ENCODE measurements at places on chromosomes 16 and 17. TPM values are rescaled to one million over a fixed set of nuclear protein-coding genes. Genes with fewer than 3 reads are reported as not detected.

- no peak overlapping the region for H3K4me3 ChIP-seq
- no peak overlapping the region for H3K27ac ChIP-seq
- H3K27me3 ChIP-seq = no peaks in the 10 kb centered on the region
- H3K4me1 ChIP-seq = no peaks in the 10 kb centered on the region
- DNase-seq = no peak
Observed at GRCh38 chr16:30884760-30885159, 9.1 kb downstream of the BCL7C start.

GRCh38 chr16:80231121-80231520, 309.7 kb upstream of the DYNLRB2 start:
- no peaks in the 10 kb centered on the region for H3K4me1 ChIP-seq
- H3K27ac ChIP-seq = no peak overlapping the region
- no peaks in the 10 kb centered on the region for H3K27me3 ChIP-seq
- DNase-seq = no peak
- H3K4me3 ChIP-seq = no peak overlapping the region

DNA sequence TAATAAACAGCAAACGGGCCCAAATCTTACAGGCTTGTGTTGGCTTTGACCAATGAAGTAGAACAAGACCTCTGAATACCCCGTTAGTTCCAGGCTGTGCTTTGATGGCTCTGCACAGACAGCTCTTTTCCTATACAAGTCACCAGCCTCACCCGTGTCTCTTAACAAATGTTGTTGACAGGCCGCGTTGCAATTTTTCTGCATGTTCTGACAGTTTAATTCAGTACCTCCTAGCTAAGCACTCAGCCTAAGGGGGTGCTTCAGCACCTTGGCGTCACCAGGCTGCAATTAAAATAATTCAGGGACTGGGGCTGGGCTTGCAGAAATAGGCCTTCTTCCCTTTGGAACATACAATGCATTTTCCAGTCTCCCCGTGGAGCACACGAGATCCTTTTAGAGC, 500.1 kb downstream of the MAF start:
- no peak for DNase-seq
- no peak overlapping the region for H3K4me3 ChIP-seq
- H3K4me1 ChIP-seq = no peaks in the 10 kb centered on the region

- H3K36me3 ChIP-seq = peaks cover 5% of the 10 kb centered on the region
- H3K4me1 ChIP-seq = peaks cover 8% of the 10 kb centered on the region
- no peaks in the 10 kb centered on the region for H3K27me3 ChIP-seq
- DNase-seq = peak; percentile 10
- no peak overlapping the region for H3K4me3 ChIP-seq
Observed at GRCh38 chr16:23597003-23597756, 1.1 kb upstream of the NDUFAB1 start.

DNA sequence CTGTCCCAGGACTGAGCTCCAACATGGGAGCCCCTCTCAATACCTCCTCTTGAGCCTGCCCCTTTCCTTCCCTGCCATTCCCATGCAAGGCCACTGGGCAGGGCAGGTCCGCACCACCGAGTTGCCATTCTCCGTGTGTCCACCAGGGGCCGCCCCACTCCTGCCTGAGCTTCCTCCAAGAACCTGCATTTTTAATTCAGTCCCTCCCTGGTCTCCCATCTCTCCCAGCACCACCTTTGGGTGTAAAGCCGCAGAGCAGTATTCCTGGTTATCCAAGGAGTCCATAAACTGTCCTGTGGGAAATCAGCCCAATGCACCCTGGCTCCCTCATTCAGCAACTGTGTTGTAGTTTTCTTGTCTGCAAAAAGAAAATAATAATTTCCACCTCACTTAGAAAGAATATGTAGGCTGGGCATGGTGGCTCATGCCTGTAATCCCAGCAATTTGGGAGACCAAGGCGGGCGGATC, 15.9 kb upstream of the ANKRD40CL start:
- H3K27ac ChIP-seq = no peak overlapping the region
- no peak overlapping the region for H3K4me3 ChIP-seq
- DNase-seq = peak; percentile 65
- no peaks in the 10 kb centered on the region for H3K36me3 ChIP-seq
- peaks cover 12% of the 10 kb centered on the region for H3K4me1 ChIP-seq

DNA sequence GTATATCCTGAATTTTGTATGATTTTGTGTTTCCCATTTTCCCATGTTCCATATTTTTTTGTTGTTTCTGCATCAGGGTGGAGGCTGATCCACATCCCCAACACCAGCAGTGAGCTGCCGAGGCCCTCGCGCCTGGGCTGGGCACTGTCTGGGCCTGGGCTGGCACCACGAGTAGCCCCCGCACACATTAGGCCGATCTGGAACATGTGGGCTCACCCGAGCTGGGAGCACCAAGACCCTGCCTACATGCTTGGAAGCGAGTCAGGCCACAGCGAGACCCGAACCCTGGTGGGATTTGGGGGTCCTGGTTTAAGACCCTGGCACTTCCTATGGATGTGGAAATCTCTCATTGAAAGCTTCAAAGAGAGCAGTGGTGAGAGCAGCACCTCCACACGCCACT, 8.5 kb downstream of the KCTD5 start:
- H3K36me3 ChIP-seq = peaks cover 21% of the 10 kb centered on the region

- DNase-seq = no peak
- H3K27ac ChIP-seq = no peak overlapping the region
- H3K27me3 ChIP-seq = peaks cover 6% of the 10 kb centered on the region
Observed at GRCh38 chr17:51419476-51419875, 159.1 kb downstream of the UTP18 start.

- H3K4me3 ChIP-seq = no peak overlapping the region
- H3K4me1 ChIP-seq = no peaks in the 10 kb centered on the region
- peaks cover 3% of the 10 kb centered on the region for H3K27me3 ChIP-seq
- no peak for DNase-seq
- H3K36me3 ChIP-seq = no peaks in the 10 kb centered on the region
Observed at GRCh38 chr17:51846566-51846965, 311.9 kb downstream of the CA10 start.

GRCh38 chr17:7841396-7841914, 7.4 kb downstream of the KDM6B start:
- peaks cover 85% of the 10 kb centered on the region for H3K4me1 ChIP-seq
- H3K27me3 ChIP-seq = no peaks in the 10 kb centered on the region
- DNase-seq = peak; percentile 80

- no peaks in the 10 kb centered on the region for H3K36me3 ChIP-seq
- no peak for DNase-seq
- H3K27me3 ChIP-seq = no peaks in the 10 kb centered on the region
- no peak overlapping the region for H3K27ac ChIP-seq
Observed at GRCh38 chr16:73020409-73020884, 27.5 kb downstream of the ZFHX3 start.

- DNase-seq = no peak
- H3K36me3 ChIP-seq = peaks cover 2% of the 10 kb centered on the region
- no peak overlapping the region for H3K4me3 ChIP-seq
- H3K27ac ChIP-seq = no peak overlapping the region
Observed at GRCh38 chr17:60717814-60718213, 40.2 kb downstream of the BCAS3 start.

Gene CD300C
- not detected for total RNA-seq

Gene RDM1
- 1.5 TPM for total RNA-seq

Gene JPH3
- total RNA-seq = not detected

Gene DPEP3
- 1.5 TPM for total RNA-seq

Gene MMP28
- 6.4 TPM for total RNA-seq

Gene SMIM22
- not detected for total RNA-seq

Measured in T-cell (primary cell).